Activated CD4-positive, alpha-beta T cell treated with anti-CD3 and anti-CD28 coated beads for 48 hours (primary cell): ENCODE measurements at places on chromosomes 4 and X.

DNA sequence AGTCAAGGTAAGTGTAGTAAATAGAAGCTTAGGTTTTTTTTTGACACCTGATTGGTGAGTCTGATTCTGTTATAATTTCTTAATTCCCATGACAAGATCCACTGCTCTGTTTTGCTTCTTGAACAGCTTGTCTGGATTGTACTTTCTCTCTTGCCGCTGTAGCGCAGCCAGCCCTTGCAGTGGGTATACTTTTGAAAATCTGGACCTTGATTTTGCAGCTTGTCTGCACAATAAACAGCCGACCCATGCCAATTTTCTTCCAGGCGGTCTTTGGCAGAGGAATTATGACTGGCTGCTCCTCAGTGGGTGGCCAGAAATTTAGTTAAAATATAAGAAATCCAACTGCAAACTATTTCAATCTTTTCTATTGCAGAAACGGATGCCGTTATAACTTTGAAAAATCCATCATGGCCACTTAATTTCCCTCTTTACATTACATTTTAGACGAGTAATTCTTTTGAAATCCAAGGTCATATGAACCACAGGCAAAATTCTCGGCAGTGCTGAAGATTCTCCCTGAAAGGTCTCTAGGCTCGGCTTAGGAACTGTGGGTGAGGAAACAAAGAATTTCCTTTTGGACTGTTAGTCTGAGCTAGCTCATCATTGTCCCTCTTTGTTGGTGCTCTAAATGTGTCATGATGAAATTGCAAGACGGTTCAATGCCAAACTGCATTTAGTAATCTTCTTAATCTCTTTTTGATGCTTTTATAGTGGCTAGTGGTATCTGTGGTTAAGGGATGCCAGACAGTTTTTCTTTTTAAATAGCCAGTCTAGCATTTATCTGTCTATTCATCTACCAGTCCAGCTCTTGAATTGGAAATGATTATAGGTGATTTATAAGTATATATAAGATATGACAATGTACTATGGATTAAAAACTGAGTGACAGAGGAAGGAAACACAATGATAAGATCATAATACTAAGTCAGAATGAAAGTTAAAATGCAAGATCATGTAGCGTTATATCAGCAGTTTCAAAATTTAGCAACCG is 31.5 kb upstream of the PTTG2 start:
- DNase-seq = no peak

DNA sequence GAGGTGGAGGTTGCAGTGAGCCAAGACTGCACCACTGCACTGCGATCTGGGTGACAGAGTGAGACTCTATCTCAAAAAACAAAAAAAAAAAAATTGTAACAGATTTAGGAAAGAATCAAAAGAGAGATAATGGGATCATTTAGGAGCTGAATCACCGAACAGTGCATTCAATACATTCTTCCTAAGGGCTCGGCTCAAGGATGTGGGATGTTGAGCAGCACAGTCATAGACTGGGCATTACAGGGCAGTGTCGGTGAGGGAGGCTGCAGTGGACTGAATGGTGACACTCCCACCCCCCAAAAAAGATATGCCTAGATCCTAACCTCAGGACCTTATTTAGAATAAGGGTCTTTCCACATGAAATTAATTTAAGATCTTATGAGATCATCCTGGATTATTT is 70.0 kb downstream of the EVC2 start:
- no peak for DNase-seq

DNA sequence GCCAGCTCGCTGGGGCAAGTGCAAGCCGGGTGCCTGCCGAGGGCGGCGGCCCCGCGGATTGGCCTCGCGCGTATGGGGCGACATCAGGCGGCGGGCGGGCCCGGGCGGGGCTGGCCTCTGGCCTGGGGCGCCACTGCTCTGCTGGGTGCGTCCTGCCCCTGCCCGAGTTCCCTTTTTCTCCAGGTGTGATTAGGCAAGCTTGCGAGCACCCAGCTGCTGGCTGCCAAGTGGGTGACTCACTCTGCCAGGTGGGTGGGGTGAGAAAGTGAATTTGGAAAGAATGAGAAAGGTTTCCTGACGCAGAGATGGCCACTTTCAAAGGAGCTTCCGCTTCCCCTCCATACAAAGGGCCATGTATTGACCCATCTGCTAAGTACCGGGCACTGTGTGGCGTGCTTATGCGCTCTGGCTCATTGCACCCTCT is 32.5 kb downstream of the FGFBP1 start:
- peak; percentile 56 for DNase-seq

DNA sequence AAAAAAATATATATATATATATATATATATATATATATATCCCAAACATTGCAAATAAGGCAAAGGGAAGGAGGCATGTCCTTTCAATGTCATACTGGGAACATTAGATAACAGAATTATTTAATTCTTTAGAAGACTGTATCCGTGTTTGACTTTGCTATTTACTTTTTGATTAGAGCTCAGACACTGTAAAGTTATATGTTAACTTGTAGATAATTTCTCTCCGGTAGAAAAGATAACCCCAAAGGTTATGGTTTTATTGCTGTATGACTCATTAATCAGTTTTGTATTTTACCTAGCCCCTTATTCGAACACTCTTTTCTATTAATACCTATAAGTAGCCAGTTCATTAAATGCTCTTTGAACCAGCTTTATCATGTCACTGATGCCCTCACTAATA is 150.6 kb upstream of the DUSP21 start:
- DNase-seq = no peak

DNA sequence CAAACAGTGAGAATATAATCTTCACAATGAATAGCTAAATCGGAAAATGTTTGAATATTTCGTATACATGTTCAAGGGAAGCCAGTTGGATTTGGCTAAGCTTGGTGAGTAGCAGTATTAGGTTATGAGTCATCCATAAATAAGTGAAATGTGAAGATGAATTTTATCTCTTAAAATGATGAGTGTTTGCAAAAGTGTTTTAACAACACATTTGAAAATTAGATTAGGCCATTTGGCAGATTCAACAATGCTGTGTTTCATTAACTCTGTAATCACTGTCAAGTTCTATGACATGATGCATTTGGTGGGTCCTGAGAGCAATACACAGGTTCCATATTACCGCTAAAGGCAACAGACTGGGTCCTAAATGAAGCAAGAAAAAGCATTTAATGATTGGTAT is 301.9 kb upstream of the PRPS2 start:
- DNase-seq = no peak

DNA sequence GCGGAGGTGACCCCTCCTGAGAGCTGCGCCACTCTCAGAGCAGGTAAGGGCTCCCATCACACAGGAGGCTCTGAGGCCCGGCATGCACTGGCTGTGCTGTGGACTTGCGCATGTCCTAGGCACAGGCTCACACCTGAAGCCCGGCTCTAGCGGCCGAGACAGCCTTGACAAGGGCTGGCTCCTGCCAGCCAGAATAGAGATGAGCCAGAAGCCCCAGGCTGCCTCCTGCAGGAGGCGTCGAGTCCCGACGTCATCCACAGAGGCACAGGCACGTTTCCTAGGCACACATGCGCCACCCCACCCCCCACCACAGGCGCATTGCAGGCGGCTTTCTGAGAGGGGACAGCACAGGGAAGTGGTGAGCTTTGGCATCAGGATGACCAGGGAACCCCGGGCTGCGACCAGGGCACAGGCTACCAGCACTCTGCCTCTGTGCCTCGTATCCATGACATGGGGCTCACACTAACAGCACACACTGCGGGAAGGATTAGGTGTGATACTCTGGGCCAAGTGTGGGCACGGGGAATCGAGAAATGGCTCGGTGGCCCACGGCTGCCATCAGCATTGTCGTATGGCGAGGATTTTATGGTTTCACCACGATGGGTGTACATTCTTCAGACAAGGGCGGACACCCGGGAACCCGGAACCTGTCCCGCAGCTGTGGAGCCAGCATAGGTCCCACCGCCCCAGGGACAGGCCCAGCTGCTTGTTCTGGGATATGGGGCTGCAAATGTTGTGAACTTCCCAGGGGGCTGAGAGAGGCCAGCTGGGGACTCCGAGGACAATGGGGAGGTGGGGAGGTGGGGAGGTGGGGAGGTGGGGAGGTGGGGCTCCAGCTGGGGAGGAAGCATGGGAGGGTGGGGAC is 90.7 kb upstream of the ADRA2C start:
- DNase-seq = no peak

- DNase-seq = no peak
Observed at GRCh38 chr4:48905363-48906015, 1.1 kb downstream of the OCIAD2 start.

DNA sequence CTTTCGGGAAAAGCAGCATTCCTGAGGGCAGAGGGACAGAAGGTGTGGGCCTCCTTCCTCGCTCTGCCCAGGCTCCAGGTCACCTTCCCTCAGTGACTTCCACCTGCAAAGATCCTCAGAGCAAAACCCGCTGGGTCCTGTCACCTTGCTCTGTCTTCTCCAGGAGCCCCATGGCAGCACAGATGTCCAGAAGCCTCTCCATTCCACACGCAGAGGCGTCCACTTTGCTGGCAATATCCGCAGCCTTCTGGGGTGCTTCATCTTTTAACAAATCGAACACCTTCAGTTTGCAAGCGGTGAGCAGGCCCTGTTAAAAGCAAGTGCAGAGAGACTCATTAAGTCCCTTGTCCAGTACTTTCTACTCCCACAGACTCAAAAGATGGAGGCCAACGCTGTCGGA is 27.3 kb downstream of the ASMTL start:
- DNase-seq = peak; percentile 1
